ENCODE measurements at places on chromosomes 5 and 9. TPM values are rescaled to one million over a fixed set of nuclear protein-coding genes. Genes with fewer than 3 reads are reported as not detected.
A peak's percentile ranks its signal among the peaks of the same experiment; 100 is the strongest.

- peaks cover 12% of the 10 kb centered on the region for H3K27me3 ChIP-seq
- no peaks in the 10 kb centered on the region for H3K4me1 ChIP-seq
- H3K4me3 ChIP-seq, result no peak overlapping the region
- H3K36me3 ChIP-seq, result no peaks in the 10 kb centered on the region
Observed at GRCh38 chr9:127628758-127629467, 16.8 kb downstream of the STXBP1 start.

- H3K36me3 ChIP-seq, result no peaks in the 10 kb centered on the region
- H3K27me3 ChIP-seq, result no peaks in the 10 kb centered on the region
- DNase-seq, result no peak
- no peak overlapping the region for H3K27ac ChIP-seq
- no peak overlapping the region for H3K4me3 ChIP-seq
- no peaks in the 10 kb centered on the region for H3K4me1 ChIP-seq
Observed at GRCh38 chr9:104386425-104387069, 117.5 kb upstream of the OR13F1 start.

DNA sequence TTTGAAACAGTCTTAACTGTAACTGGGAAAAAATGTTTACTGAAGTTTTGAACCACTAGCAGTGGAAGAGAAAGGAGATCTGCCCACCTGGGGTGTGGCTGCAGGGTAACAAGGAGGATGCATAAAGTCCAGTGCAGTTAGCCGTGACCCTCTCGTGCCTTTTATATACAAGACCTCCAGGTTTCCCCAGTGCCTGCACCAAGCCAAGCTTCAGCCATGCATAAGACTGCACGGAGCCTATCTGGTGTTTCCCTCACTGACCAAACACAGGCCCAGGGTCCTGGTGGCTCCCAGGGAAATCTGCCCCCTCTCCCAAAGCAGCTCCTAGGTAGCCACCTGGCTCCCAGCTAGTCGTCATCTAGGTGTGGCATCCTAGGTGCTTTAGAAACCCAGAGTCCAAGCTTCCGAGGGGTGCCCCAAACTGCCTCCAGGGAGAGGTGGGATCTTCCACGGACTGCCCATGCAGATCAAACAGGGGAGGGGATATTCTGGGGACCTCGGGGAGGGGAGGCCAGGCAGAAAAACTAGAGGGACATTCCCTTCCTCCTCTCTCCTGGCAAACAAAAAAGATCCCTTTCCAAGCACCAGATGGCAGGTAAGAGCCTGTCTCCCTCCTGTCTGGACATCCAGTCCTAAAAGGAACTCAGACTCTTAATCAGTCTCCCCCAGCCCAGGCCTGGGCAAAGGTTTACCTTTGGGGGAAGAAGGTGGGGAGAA is 2.7 kb downstream of the SHB start:
- H3K27me3 ChIP-seq, result no peaks in the 10 kb centered on the region
- H3K36me3 ChIP-seq, result no peaks in the 10 kb centered on the region
- H3K4me3 ChIP-seq, result peak overlapping the region; percentile 85
- DNase-seq, result no peak
- H3K27ac ChIP-seq, result no peak overlapping the region
- H3K4me1 ChIP-seq, result peaks cover 9% of the 10 kb centered on the region

DNA sequence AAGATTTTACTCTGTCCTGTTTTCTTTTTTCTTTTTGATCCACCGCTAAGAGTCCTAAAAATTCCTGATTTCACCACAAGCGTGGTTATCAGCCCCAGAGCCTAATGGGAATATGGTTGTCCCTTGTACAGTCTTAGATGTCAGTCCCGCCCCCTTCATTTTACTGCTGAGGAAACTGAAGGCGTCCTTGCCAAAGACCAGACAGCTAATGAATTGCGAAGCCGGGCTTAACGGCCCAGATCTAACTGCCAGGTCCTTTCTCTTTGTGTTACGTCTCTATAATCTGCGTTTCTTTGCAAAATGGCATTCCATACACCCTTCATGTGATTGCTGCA is 497 bp downstream of the NSA2 start:
- peaks cover 18% of the 10 kb centered on the region for H3K4me1 ChIP-seq
- peak overlapping the region; percentile 83 for H3K27ac ChIP-seq
- DNase-seq, result no peak
- no peaks in the 10 kb centered on the region for H3K27me3 ChIP-seq
- H3K36me3 ChIP-seq, result peaks cover 18% of the 10 kb centered on the region

Gene GABRG2
- total RNA-seq, result not detected

Gene PCDHGA2
- not detected for total RNA-seq

Gene PPP2R2B
- 12.6 TPM for total RNA-seq

DNA sequence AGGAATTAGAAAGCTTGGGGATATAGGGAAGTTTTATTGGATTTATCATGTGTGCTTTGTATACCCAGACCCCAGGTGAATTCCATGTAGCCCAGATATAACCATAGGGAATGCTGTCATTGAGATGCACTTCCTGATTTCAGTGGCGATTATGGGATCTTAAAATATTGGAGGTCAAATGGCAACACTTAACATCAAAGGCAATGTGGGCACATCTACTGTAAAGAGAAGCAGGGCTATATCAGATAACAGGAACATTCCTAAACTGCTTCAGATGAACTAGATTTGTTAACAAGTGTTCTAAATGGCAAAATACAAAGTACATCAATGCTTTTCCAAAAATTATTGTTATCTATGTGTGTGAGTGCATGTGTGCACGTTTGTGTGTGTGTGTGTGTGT is 883.5 kb upstream of the EDIL3 start:
- H3K36me3 ChIP-seq, result no peaks in the 10 kb centered on the region
- DNase-seq, result no peak
- no peak overlapping the region for H3K27ac ChIP-seq
- H3K4me1 ChIP-seq, result no peaks in the 10 kb centered on the region

- peak overlapping the region; percentile 23 for H3K4me3 ChIP-seq
- no peaks in the 10 kb centered on the region for H3K36me3 ChIP-seq
- peaks cover 12% of the 10 kb centered on the region for H3K4me1 ChIP-seq
- no peaks in the 10 kb centered on the region for H3K27me3 ChIP-seq
- no peak for DNase-seq
Observed at GRCh38 chr9:73133921-73134407, 17.7 kb upstream of the ANXA1 start.

Gene NRG2
- not detected for total RNA-seq

- no peaks in the 10 kb centered on the region for H3K4me1 ChIP-seq
- no peak overlapping the region for H3K4me3 ChIP-seq
Observed at GRCh38 chr5:86354664-86355063, 263.1 kb upstream of the COX7C start.

GRCh38 chr9:69951411-69951810 is 92.2 kb upstream of the MAMDC2 start:
- H3K36me3 ChIP-seq, result no peaks in the 10 kb centered on the region
- DNase-seq, result no peak
- H3K27ac ChIP-seq, result no peak overlapping the region
- H3K27me3 ChIP-seq, result peaks cover 7% of the 10 kb centered on the region

GRCh38 chr9:92641092-92641809 is 28.7 kb downstream of the IPPK start:
- DNase-seq, result no peak
- H3K4me3 ChIP-seq, result no peak overlapping the region
- no peak overlapping the region for H3K27ac ChIP-seq
- peaks cover 27% of the 10 kb centered on the region for H3K36me3 ChIP-seq
- H3K4me1 ChIP-seq, result peaks cover 10% of the 10 kb centered on the region
- H3K27me3 ChIP-seq, result no peaks in the 10 kb centered on the region

- H3K27me3 ChIP-seq, result no peaks in the 10 kb centered on the region
- H3K36me3 ChIP-seq, result no peaks in the 10 kb centered on the region
- H3K4me1 ChIP-seq, result no peaks in the 10 kb centered on the region
- no peak overlapping the region for H3K27ac ChIP-seq
- no peak for DNase-seq
Observed at GRCh38 chr9:128707446-128707845, 5.1 kb downstream of the PKN3 start.

DNA sequence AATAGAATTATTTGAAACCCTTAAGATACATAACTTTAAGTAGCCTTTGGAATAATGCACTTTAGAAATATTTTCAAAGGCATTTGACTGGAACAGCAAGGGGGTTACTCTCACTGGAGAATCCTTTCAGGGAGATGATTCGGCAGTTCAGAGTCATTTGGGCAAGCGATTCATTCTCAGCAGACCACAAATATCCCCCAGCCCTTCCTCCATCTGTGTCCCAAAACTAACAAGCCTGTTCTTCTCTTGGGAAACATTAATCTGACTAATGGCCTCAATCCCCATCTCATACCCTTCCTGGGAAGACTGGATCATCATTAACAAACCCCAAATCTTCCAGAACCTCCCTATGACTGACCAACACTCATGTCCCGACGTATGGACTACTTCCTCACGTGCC is 65.8 kb upstream of the S1PR3 start:
- peaks cover 11% of the 10 kb centered on the region for H3K36me3 ChIP-seq
- H3K4me1 ChIP-seq, result peaks cover 30% of the 10 kb centered on the region
- no peak for DNase-seq

Measured in natural killer cell treated with Interleukin-12 subunit alpha and Interleukin-12 subunit beta and Interleukin-15 and Interleukin-18, amount 100 ng/mL, for 72 hours (primary cell).